ENCODE measurements at places on chromosomes 1 and 21. TPM values are rescaled to one million over a fixed set of nuclear protein-coding genes. Genes with fewer than 3 reads are reported as not detected.

DNA sequence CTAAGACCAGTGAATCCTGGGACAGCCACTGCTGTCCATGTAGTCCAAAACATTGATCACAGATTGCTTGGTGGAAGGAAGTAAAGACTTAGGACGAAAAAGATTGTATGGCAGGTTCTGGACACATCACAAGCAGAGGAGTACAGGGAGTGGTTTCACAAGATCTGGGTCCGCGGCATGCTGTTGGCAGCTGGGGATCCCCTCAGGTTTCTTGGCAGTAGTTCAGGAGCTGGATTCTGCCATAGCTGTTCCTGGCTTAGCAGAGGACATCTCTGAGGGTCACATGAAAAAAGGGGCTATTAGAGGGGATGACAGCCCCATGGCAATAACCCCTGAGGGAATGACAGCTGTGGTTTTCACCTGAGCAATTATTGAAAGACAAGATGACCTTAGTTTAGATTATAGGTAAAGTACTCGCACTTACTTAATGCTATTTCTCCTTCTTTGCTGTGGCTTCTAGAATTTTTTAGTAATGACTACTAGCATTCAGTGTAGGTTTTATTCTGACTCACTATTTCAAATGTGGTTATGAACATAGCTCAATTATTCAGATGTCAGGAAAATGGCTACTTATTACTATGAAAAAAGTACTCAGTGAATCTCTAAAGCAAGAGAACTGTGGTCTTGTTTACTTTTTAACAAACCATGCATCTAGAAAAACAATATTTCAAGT lies 8.2 kb downstream of the KRTAP27-1 start:
- DNase-seq, result no peak

Gene CXADR
- 51.7 TPM for total RNA-seq

DNA sequence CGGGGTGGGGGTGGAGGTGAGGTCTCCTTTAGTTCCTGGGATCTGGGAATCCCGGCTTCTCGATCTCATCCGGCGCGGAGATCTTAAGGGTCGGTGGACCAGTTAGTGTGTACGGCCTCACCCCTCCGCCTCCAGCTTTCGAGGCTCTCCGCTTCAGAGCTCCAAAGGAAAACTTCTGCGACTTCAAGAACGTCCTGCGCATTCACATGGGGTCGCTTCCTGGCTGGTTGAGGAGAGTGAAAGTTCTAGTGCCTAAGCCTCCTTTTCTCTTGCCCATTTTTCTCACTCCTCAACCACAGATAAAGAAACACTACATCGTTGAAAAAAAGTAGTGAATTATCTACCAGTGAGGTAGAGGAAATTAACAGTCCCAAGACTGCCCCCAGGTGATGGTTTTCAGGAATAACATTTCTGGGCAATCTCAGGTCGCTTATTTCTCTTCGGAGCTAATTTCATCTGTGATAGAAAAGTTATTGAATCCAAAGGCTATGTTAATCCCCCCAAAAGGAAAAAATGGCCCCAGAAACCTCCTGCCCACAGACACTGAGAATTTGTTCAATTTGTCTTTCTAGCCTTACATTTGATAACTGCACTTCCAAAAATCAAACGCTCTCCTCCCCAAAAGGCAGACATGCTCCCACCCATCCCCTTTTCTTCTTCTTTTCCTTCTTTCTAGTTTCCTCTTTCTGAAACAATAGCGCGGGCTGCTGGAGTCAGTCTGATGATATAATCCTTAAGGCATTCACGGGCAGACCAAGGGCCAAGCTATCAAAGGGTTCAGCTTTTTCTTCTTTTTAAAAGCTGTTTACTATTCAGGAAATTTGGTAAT lies 20.6 kb upstream of the TBX15 start:
- peak; percentile 58 for DNase-seq

Gene ZBTB7B
- 64.9 TPM for total RNA-seq

DNA sequence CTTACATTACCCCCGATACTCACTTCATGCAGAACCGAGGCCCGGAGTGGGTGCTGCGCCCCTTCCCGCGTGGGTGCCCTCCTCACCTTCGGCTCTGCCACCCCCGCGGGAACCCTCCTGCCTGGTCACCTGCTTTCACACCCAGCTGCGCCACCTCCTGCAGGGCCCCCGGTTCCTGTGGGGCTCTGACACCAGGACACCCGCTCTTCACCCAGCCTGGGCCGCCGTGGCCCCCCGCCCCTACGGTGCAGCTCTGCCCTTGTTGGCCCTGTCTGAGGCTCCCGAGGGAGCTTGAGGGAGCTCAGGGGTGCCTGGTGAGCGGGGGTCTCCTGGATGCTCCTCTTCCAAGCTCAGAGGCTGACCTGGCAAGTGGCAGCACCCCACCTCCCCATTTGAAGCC lies 19.0 kb downstream of the RRP1 start:
- DNase-seq, result no peak

- no peak for DNase-seq
Observed at GRCh38 chr1:119308130-119308700, 60.4 kb upstream of the HAO2 start.

Gene TEDDM1
- not detected for total RNA-seq

GRCh38 chr1:234835239-234835638 lies 225.3 kb upstream of the IRF2BP2 start:
- no peak for DNase-seq

All from Calu3 (cell line).